ENCODE measurements at places on chromosomes 12 and 14.
A peak's percentile ranks its signal among the peaks of the same experiment; 100 is the strongest.

GRCh38 chr12:6233121-6233971 lies 33.1 kb downstream of the CD9 start:
- no peak for DNase-seq

DNA sequence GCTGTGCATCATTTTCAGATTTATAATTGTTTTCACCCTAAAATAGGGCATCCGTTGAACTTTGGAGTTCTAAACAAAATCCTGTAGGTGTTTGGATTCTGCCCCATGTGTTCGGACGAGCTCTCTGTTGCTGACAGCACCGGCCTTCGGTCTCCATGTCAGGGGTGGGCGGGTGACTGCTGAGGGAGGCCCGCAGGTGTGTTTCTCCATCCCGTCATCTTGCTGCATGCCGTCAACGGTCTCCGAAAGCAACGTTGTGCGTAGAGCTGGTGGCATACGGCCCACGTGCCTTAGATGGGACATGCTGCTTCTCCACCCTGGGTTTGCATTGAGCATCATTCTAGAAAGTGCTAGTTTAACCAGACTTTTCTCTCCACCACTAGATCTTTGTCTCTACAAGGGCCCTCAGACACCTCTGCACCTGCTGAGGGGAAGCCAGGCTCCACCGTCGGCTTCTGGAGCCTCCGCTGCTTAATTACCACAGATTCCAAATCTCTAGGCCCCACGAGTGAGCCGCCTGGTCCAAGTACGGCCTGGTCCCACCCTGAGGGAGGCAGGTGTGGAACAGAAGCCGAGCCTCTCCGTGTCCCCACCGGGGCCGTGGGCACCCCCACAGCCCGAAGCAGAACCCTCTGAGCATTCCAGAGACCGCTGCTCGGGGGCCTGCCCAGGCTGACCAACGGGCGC lies 15.7 kb upstream of the AMN start:
- DNase-seq, result no peak

DNA sequence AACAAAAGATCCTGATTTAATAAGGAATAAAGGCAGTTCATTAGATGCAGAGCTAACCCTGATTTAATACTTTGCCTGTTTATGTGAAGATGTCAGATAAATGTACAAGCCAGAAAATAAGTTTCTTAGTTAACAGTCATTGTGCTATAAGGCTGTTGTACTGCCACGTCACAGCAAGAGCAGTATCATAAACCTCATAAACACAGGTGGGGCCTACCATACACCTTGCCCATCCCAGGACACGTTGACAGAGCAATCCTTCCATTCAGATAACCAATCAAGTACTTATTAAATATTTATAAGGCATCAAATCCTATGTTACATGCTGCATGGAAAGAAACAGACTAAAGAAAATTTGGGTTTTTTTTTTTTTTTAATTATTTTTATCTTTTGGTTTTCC lies 36.5 kb downstream of the SINHCAF start:
- DNase-seq, result no peak

GRCh38 chr12:68250454-68250853 lies 3.0 kb downstream of the IL22 start:
- DNase-seq, result no peak

DNA sequence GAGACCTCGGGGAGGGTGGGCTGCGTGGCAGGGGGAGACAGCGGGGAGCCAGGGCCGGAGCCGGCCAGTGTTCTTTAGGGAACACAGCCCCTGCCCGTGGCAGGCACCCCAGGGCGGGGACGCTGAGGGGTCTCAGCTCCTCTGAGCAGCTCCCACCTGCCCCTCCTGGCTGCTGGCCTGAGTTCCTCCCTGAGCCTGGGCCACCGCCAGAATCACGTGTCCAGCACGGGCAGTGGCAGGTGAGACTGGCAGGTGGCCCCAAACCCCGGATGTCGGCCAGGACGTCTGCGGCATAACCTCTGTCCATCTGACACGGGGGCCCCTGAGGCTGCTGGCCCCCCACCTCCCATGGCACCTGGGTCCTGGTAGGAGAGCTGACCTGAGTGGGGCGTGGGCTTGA lies 25.1 kb downstream of the NOC4L start:
- DNase-seq, result no peak

DNA sequence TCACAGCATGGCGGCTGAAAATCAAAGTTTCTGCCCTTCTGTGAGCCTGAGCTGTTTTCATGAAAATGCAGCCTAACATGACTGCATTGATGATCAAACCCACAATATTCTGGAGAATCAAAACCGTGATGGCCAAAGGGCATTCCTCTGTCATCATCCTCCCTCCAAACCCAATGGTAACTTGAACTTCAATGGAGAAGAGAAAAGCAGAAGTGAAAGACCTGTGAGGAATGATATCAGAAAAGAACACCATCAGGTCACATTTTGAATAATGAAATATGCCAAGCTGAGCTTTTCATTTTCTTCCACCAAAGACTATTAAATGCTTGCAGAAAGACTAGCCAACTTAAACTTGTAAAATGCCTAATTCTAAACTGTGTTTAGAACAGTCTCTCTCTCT lies 8.1 kb downstream of the KCNJ8 start:
- DNase-seq, result no peak

- no peak for DNase-seq
These were observed 17.1 kb upstream of the FAM234B start for GRCh38 chr12:13027032-13027431.

- DNase-seq, result no peak
These were observed 136.8 kb upstream of the PRKD1 start for GRCh38 chr14:30064454-30064853.

- no peak for DNase-seq
These were observed 40.1 kb downstream of the FBXL14 start for GRCh38 chr12:1553987-1554982.

- DNase-seq, result no peak
These were observed 14.5 kb upstream of the KRT83 start for GRCh38 chr12:52335598-52336262.

DNA sequence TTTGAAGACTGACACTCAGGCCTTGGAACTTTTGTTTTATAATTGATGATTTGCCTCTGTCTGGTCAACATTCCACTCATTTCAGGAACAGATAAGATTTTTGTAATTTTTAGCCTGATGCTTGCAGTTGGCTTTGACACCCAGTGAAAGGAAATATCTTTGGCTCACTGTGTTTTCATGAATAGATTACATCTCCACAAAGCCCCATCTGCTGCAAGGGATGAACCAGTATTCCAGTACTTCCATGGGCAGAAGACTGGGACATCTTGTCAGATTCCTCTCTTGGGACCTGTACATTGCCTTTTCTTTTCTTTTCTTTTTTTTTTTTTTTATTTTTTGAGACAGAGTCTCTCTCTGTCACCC lies 28.4 kb downstream of the GSG1 start:
- no peak for DNase-seq

DNA sequence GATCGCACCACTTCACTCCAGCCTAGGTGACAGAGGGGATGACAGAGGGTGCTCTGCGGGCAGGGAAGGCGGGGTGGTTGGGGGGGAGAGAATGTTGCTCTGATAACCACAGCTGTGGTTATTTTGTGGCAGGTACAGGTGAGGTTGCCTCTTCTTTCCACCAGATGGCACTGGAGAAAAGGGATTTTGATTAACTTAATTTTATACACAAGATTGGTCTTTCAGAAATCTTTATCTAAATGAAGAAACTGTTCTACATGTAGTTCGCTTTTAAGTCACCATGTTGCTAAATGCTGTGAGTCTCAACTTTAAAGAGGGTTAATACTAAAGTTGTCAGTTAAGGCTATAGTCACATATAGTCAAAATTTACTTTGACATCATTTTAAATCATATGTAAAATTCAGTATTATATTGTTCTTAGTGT lies 25.7 kb downstream of the FGF23 start:
- no peak for DNase-seq

DNA sequence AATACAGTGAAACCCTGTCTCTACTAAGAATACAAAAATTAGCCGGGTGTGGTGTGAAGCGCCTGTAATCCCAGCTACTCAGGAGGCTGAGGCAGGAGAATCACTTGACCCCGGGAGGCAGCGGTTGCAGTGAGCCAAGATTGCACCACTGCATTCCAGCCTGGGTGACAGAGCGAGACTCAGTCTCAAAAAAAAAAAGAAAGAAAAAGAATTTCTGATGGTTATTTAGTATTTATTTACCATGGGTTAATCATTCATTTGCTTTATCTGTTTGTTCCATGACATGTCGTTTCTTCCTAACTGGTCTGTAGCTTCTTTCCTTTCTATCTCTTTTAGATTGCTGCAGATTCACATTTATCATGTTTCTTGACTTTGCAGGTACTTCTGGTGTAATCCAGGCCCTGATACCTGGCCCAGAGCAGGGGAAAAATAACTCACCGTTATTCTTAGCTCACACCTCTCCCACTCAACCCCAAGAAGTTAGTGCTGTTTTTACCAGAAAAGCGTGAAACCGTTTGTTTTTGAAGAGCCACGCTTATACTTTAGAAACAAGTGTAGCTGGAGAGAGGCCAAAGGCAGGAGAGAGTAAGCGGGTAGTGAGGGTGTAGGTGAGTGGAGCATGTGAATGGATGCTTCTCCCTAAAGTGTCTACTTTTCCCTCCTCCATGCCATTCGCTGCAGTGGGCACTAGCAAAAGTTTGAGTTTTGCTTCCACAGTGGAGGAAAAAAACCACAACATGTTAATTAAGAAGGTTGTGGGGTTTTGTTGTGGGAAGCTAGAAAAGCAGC lies 45.4 kb downstream of the SRGAP1 start:
- DNase-seq, result no peak

DNA sequence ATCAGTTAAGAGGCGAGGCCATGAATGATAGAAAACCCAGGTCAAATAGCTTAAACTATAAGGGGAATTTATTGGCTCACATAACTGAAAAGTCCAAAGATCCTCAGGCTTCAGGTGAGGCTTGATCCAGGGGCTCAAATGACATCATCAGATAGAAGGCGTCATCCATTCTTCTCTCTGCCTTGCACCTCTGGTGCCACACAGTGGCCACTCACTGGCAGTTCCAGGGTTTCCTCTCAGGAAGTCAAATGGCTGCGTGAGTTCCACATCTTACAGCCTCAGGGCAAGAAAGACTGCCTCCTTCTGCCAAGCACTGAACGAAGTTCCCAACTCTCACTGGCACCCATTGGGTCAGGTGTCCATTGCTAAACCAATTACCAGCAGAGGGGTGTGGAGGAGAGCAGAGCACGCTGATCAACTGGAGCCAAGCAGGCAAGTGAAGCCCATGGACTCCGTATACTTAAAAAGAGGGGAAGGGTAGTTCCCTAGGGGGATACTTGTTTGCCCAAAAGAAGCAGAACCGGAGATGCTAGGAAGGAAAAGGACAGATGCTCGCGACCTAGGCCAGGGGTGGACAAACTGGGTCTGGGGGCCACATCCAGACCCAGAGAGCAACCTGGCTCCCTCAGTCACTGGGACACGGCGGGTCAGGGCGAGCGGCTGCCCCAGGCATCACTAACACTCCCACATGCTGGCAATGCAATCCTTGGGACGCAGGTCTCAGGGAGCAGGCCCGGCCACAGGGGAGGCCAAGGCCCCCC lies 69.3 kb downstream of the SERPINA3 start:
- DNase-seq, result peak; percentile 54

DNA sequence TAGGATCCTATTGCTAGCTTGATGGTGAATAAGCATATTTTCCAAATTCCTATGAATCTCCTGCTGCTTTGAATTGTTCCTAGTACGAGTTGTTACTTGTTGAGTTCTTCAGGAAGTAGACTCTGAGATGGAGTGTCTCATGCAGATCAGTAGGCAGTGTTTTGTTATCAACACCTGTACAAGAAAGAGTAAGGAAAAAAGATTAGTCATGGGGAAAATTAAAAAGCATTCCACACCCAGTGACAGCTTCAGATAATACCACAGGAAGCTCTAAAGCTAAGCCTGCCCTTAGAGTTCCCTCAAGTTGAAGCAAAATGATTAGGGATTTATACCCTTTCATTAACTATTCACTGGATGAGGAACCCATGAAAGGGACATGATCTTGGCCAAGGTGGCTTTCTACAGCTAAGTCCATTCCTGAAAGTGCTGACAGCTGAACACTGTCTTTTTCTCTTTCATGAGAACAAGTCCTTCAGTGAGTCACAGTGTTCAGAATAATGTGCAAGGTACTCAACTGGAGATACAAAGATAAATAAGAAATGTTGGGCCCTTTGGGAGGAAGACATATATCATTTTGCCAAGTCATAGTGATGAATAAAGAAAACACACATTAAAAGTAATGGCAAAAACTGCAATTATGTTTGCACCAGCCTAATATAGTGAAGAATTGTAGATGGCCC lies 49.1 kb downstream of the CCER1 start:
- no peak for DNase-seq

DNA sequence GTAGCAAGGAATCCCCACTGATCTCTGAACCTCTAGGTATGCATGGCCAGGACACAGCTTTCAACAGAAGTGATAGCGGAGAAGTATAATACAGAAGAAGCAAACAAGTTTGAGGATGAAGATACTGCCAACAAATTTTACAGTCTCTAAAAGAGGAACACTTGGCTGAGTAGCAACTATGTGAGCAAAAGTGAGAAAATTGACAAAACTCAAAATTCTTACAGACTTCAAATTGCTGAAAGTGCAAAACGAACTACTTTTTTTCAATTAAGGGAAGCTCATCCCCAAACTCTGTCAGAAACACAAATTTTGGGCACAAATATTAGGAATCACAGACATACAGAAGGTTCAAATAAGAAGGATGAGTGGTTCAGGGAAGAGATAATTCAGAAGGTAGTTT lies 1324.6 kb downstream of the LRFN5 start:
- no peak for DNase-seq

GRCh38 chr14:73787486-73788316 lies 63.9 kb upstream of the PTGR2 start:
- no peak for DNase-seq

GRCh38 chr12:129886541-129886940 lies 17.3 kb downstream of the TMEM132D start:
- DNase-seq, result no peak

GRCh38 chr14:19974844-19975243 lies 547 bp upstream of the OR4K15 start:
- DNase-seq, result no peak

- DNase-seq, result no peak
These were observed 15.1 kb downstream of the BMAL2 start for GRCh38 chr12:27347779-27348178.

DNA sequence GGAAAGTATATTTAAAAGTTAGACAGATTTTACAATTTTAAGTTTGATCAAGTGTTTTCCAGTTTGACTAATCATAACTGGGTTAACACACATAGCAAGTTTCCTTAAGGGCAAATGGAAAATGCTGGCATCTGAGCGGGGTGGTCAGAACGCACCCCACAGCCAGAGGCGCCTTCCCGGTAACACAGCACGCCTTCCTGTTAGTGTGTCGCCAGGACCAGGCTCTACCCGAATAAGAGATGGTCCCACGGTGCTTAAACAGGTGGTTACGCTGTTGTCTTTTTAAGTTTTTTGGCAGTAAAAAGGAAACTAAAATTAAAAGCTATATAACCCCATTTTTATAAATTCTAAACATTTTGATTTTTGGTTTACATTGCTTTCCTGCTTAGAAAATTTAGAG lies 28.0 kb downstream of the BDKRB1 start:
- DNase-seq, result no peak

GRCh38 chr14:39977198-39977597 lies 545.0 kb upstream of the FBXO33 start:
- DNase-seq, result no peak

GRCh38 chr14:68363843-68364767 lies 428.8 kb downstream of the ZFP36L1 start:
- DNase-seq, result no peak

- DNase-seq, result no peak
These were observed 491.2 kb downstream of the PCNX1 start for GRCh38 chr14:71398450-71398849.

- DNase-seq, result no peak
These were observed 54.7 kb downstream of the PHLDA1 start for GRCh38 chr12:75976913-75977312.
